IMR-90 (cell line): ENCODE measurements at places on chromosomes 2 and 18. TPM values are rescaled to one million over a fixed set of nuclear protein-coding genes. Genes with fewer than 3 reads are reported as not detected.

- DNase-seq, result no peak
Measured at GRCh38 chr2:151691631-151692030, 42.6 kb downstream of the NEB start.

DNA sequence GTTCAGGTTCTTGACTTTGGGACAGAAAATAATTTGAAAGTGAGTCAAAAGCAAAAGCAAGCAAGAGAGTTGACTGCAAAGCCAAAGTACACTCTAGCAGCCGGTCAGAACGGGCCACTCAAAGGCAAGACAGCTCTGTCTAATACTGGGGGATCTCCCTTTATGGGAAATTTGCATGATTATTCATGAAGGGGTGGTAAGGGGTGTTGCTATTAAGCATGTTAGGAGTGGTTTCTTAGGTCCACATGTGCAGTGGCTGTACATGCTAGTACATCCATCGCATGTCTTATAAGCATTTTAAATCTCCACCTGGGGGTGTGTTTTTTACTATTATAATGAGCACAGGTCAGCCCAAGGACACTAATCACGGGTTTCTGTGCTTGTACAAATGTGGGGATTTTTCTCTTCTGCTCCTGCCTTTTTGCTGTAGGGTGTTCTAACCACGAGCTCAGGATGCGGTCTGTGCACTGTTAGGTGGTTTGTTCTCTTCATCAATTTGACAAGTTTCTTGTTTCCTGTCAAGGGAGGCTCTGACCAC lies 60.2 kb upstream of the SPP2 start:
- DNase-seq, result no peak

DNA sequence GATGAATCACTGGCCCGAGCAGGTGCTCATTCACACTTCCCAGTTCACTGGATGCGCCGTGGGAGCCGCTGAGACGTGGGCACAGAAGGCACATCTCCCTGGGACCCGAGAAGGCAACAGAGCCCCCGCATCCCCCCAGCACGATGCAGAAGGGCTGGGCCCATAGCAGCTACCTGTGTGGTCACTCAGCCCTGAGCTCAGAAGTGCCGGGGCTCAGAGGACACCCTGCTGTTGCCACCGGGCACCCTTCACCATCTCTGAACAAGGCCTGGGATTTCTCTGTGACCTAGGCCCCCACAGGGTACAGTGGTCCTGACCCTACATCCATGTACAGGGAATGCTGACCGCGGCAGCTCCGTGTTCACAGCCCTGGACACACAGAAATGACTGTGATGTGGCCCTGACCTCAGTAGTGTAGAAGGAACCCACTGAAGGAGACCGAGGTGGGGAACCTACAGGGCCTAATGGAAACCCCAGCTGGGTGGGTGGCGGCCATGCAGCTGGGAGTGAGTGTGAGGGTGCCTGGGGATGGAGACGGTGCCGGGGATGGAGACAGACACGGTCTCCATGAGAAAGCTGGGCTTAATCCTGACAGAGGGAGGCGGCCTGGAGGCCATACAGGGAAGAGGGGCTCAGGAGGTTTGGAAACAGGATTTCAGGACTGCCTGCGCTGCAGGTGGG lies 111.9 kb upstream of the OTOS start:
- no peak for DNase-seq

- DNase-seq, result no peak
Measured at GRCh38 chr2:49224426-49225010, 70.2 kb upstream of the FSHR start.

DNA sequence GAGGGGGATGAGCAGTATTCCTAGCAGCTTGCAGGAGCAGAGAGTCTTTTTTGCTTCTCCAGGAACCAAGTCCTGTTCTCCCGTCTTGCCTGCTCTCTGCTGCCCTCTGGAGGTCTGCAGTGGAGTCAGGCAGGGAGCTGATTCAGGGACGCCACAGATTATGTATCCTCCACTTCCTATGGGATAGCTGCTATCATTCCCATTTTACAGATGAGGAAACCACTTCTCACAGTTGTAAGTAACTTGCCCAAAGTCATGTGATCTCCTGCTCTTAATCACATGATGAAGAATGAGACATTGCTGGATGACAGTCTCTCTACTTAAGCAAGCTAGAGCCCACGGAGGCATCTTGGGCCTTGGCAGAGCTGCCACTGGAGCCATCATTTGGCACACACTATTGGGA lies 8.3 kb downstream of the SLC4A5 start:
- DNase-seq, result peak; percentile 72

DNA sequence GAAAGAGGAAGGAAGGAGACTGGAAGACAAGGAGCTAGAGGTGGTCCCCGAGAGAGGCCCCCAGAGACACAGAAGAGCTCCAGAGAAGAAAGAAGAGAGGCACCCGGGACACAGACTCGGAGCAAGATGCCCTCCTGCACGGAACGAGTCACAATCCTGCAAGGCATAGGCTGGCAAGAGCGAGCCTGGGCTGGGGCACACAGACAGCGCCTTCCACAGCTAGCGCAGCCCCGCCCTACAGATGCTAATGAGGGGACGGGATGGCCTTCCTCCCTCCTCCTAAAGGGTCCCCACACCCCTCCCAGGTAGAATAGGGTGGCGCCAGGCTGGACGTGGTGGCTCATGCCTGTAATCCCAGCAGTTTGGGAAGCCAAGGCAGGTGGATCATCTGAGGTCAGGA lies 19.8 kb upstream of the GPR17 start:
- DNase-seq, result no peak

Gene LRRC30
- not detected in 2 replicates for total RNA-seq

Gene ZNF396
- 0.54 and 0.56 TPM in 2 replicates for total RNA-seq

GRCh38 chr2:9982248-9982647 lies 30.8 kb downstream of the GRHL1 start:
- DNase-seq, result peak; percentile 93

Gene PROM2
- not detected in 2 replicates for total RNA-seq

Gene PTRHD1
- 11.7 and 17.2 TPM in 2 replicates for total RNA-seq

DNA sequence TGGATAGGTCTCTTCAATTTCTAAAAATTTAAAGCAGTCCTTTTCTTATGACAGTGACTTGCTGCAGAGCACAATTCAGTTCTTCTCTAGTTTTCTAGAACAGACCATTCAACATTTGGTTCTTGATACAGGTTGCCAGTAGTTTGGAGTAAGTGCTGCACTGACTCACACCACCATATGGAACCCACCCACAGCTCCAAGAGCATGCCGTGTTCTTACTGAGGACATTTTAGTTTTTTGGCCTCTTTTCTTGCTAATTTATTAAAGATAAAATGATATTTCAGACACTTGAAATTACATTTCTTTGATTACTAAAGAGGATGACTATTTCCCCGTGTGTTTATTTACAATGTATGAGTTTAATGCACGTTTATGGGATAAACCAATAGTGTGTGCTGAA lies 120.0 kb downstream of the COL4A4 start:
- DNase-seq, result no peak

DNA sequence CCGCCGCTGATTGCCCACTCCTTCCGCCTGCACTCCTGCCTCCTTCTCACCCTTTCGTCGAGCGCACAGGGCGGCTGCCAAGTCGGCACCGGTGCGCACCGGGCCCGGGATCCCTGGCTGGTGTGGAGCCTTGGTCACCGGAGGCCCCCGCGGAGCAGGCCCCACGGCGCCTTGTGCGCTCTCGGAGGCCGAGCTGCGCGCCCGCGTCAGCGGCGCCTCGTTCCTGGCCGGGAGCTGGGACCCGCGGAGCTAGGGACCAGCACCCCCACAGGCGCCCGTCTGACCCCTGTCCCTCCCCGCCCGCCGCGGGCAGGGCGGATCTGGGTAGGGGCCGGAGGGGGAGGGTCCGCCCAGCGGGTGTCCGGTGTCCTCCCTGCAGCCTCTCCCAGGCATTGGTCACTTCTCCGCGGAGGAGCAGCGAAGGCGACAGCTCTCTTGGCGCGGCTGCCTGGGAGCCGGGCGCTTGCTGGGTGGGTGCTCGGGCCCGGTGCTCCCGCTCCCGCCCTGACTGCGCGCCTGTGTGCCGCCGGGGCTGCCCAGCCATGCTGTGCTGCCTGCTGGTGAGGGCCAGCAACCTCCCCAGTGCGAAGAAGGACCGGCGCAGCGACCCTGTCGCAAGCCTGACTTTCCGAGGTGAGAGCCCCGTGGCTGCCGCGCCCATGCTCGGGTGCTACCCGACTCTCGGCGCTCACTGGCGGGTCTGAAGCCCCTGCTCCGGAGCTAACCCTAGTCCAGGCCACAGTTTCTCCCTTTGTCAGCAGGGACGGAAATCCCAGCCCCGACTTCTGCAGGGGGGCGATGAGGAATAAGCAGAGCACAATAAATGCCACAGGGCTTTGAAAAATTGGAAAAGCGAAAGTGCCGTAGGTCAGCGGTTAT lies 13.2 kb downstream of the DYSF start:
- no peak for DNase-seq

DNA sequence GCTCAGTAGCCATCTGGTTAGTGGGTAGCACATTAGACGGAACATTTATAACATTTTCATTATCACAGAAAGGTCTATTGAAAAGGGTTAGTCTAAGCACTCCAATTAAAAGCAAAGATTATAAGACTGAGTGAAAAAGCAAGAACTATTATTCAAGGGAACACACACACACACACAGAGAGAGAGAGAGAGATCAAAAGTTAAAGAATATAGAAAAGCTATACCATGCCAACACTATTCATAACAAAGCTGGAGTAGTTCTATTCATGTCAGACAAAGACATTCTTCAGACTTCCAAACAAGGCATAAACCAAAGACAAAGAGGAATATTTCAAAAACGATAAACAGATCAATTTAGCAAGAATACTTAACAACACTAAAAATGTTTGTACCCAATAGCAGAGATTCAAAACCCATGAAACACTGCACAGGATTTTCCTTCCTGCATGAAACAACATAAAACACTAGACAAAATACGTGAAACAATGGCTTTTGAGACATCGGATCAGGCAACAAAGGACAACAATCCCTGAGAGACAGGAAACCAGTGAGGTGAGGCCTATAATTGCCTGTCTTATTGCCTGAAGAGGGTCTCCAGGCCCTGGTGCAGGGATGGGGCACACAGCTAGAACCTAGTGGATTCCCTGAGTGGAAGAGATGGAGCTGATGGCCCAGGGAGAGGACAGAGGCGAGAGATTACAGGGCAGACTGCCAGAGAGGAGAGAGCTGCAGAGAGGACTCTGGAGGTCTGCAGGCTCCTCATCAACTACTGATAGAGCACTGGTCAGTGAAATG lies 83.6 kb upstream of the NPAS2 start:
- DNase-seq, result no peak

Gene SCRN3
- total RNA-seq, result 9.9 and 18.6 TPM in 2 replicates

- DNase-seq, result peak; percentile 96
Measured at GRCh38 chr2:8633735-8634313, 48.0 kb upstream of the ID2 start.

DNA sequence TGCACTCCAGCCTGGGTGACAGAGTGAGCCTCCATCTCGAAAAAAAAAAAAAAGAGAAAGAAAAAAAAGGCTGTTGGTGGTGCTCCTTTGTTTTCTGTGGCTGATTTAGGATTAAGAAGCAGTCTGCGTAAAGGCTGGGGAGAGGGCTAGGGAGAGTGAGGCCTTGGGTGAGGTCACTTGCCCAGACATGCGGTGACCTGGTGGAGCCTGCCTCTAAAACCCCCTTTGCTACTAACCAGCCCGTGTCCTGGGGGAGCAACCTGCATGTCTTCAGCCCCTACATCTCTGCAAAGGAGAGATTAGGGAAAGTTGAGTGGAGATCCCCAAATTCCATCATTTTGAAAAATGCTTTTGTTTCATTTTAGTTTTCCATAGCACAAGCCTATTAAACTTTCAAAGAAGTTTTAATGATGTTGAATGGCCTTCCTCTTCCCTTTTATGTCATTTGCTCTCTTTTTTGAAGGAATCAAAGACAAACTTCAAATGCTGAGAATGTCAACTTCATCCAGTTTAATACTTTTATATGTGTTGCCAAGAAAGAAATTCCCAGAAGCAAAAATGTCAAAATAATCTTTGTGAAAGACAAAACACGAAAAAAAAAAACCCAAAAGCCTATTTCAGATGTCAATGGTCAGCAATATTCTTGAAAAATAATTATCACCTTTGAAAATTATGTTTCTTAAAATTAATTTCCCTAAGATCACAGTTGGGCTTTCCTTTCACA lies 38.9 kb upstream of the RALBP1 start:
- DNase-seq, result no peak

Gene ACVR2A
- 6.8 and 11.1 TPM in 2 replicates for total RNA-seq

Gene ERMN
- total RNA-seq, result not detected in 2 replicates

Gene CCDC178
- not detected in 2 replicates for total RNA-seq

DNA sequence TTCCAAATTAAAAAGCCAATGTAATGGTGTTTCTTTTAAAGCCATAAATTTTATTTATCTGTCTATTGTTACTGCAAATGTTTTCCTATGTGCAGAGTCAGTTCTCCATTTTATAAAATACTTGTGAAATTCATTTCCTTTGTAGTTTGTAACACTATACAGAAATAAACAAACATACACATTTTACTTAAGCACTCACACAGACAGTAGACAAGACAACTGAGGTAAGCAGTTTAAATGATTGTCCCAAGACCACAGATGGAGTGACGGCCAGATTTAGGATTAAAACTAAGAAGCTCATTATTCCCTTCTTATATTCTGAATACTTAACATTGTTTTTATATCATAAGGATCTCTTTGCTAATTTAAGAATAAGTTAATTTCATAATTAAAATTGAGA lies 100.9 kb downstream of the BAZ2B start:
- DNase-seq, result no peak

- no peak for DNase-seq
Measured at GRCh38 chr2:144359684-144360083, 160.2 kb downstream of the ZEB2 start.

DNA sequence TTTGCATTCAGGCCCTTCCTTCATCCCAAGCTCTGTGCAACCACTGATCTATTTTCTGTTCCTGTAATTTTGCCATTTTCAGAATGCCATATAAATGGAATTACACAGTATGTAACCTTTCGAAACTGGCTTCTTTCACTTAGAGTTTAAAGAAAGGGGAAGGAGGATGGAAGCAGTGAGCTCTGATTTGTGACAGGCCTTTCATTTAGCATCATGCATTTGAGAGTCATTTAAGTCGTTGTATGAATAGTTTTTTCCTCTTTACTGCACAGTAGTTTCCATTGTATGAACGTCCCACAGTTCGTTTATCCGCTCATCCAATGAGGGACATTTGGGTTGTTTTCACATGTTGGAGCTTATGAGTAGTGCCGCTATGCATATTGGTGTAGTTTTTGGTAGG lies 67.0 kb downstream of the LBH start:
- DNase-seq, result no peak

- DNase-seq, result no peak
Measured at GRCh38 chr2:127644066-127645025, 1.6 kb upstream of the GPR17 start.

Gene POMC
- not detected in 2 replicates for total RNA-seq

DNA sequence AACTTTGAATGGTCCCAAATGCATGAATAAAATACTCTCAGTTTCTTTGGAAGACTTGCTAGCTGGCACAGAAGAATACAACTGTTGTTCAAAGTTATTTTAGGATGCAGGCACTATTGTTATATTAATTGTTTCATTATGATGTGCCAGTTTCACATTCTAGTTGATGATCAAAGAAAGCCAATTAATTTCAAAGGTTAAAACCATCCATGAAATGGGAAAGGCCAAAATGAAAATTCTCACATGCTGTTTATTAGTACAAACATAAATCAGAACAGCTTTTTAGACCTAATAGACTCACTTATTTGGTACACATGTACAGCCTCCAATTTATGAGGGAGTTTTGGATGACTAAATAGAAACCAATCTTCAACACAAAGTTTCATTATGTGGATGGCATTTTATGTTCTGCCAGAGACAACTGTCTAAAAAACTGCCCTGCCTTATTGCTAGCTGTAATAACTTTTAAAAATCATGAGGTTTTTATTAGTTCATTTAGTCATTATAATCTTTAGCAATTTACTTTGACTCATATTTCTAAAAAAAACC lies 42.2 kb downstream of the RFTN2 start:
- DNase-seq, result no peak
